ENCODE measurements at places on chromosomes 1 and 21. TPM values are rescaled to one million over a fixed set of nuclear protein-coding genes. Genes with fewer than 3 reads are reported as not detected.
A peak's percentile ranks its signal among the peaks of the same experiment; 100 is the strongest.

- DNase-seq = no peak
Observed at GRCh38 chr1:27368869-27369582, 2.3 kb upstream of the MAP3K6 start.

DNA sequence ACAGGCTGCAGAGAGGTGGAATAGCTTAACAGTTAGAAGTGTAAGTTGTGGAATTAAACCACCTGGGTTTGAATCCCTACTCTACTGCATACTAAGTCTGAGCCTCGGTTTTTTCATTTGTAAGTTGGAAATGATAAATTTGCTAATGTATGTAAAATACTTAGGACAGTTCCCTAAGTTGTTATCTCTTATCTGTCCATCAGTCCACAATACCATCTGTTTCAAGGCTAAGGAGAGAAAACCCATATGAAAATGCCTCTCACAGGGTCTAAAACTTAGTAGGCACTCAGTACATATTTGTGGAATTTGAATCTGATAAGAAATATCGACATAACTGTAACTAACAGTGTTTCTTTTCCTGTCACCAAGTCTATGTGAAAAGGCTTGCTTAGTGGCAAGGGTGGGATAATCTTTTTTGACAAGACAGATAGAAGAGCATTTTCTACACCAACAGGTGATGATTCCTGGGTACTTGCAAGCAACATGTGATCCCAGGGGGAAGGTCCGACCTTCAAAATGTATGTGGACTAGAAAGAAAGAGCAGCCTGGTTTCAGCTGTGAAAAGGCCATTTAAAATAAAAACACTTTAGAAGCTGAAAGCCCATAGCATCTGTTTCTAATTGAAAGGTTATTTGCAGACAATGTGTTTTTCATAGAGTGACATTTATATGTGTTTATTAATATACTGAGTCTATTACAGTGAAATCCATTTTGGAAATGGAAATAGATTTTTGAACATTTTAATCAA is 202.9 kb downstream of the HHAT start:
- DNase-seq = no peak

GRCh38 chr1:242824435-242824834 is 299.9 kb upstream of the PLD5 start:
- no peak for DNase-seq

DNA sequence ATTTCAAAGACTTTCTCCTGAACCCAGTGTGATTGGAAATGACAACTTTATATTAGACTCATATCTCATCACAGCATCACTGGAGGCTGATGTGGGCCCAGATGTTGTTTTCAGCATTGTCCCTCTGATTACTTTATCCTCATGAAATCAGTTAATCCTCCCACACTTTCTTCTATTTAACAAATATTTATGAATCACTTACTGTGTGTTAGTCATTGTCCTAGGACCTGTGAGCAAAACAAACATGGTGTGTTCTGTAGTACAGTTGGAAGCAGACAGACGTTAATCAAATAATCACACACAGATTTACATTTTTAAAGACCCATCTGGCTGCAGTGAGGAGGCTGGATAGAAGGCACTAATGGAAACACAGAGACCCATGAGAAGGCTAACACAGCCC is 383.7 kb downstream of the PRDM2 start:
- DNase-seq = no peak

SYNC gene
- 0.11 TPM for total RNA-seq

RPTN gene
- not detected for total RNA-seq

GRCh38 chr1:17118706-17119075 is 560 bp downstream of the PADI2 start:
- DNase-seq = peak; percentile 37

GRCh38 chr1:211328866-211329475 is 2.3 kb downstream of the TRAF5 start:
- no peak for DNase-seq

MCOLN2 gene
- 3.8 TPM for total RNA-seq

GRCh38 chr1:184419350-184420161 is 32.7 kb downstream of the C1orf21 start:
- no peak for DNase-seq

- DNase-seq = no peak
Observed at GRCh38 chr1:55582084-55582483, 366.9 kb upstream of the USP24 start.

GRCh38 chr1:61887931-61888564 is 145.8 kb downstream of the PATJ start:
- no peak for DNase-seq

TAL1 gene
- 0.63 TPM for total RNA-seq

GUCA2B gene
- total RNA-seq = not detected

DNA sequence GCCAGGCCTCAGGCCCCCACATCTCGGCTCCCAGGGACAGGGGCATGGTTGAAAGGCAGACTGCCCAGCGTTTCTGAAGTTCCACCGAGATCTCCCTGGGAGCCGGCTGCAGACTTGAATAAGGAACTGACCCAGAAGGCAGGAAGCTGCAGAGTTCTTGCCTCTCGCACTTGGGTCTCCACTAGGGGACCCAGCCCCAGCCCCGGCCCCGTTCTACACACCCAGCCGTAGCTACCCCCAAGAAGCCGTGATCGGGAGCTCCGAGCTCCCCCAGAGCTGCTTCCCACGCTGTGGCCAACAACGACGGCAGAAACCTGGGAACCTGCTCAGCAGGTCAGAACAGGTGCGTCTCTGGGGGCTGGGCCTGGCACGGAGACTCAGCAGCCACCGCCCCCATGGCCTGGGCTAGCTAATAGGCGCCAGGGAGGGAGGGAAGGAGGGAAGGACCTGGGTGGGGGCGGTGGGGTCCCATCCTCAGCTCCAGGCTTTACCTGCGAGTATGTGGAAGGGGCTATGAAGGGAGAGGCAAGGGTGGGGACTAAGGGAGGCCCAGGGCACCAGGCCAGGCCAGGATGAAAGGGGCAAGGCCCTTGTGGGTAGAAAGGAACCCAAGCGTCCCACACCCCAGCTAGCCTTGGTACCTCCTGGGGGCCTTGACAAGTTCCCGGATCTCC is at the start of gene NECTIN4:
Gene NECTIN4 (minus strand): TSS at position 308 of the 674 bp plus-strand sequence. CDS start 262 bp downstream, at position 46.
- DNase-seq = peak; percentile 46

TRPM2 gene
- 0.92 TPM for total RNA-seq

TMEM125 gene
- total RNA-seq = 27.8 TPM

- no peak for DNase-seq
Observed at GRCh38 chr1:54998677-54999076, at the start of gene BSND. Gene BSND, plus strand, starts transcription at chr1:54998933. Its CDS starts 254 bp downstream, at chr1:54999187.

- DNase-seq = no peak
Observed at GRCh38 chr1:246162560-246162959, 344.5 kb downstream of the SMYD3 start.

RSPH1 gene
- 0.30 TPM for total RNA-seq

GRCh38 chr1:109034382-109034781 is 7.5 kb downstream of the WDR47 start:
- DNase-seq = no peak

DNA sequence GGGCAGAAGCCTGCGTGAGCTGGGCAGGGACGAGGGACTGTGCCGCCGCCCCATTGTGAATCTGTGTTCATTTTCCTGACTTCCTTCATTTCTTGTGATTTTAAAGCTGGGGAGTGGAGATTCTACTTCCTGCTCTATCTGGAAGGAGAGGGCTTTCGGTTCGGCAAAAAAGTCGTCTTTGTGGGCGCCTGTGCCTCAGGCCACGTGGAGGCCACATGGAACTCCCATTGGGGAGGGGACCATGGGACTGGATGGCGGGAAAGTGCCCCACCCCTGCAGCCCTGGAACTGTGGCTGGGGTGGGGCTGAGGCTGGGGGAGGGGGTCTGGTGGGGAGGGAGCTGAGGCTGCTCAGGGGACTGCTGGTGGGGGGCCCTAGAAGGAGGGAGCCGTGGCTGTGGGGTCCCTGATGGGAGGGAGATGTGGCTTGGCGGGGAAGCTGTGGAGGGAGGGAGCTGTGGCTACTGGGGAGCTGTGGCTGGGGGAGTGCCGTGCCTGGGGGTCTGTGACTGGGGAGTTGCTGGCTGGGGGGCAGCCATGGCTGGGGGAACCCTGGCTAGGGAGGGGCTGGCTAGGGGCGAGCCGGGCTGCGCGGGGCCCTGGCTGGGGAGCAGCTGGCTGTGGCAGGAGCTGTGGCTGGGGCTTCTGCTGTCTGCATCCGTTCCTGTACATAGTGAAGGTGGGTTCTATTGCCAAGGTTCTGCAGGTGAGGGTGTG is 31.5 kb downstream of the COL18A1 start:
- no peak for DNase-seq

- DNase-seq = no peak
Observed at GRCh38 chr1:208524925-208525324, 280.7 kb upstream of the PLXNA2 start.

GRCh38 chr1:58358346-58358745 is 188.2 kb downstream of the OMA1 start:
- no peak for DNase-seq

DNA sequence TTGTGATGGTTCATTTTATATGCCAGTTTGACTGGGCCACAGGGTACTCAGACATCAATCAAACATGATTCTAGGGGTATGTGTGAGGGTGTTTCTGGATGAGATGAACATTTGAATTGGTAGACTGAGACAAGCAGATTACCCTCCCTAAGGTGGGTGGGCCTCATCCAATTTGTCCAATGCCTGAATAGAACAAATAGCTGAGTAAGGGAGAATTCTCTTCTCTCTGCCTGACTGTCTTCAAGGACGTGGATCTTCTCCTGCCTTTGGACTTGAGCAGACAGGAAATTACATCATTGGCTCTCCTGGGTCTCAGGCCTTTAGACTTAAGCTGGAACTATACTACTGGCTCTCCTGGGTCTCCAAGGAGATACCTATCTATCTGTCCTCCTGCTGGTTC is 64.4 kb downstream of the SUSD4 start:
- DNase-seq = no peak

DNA sequence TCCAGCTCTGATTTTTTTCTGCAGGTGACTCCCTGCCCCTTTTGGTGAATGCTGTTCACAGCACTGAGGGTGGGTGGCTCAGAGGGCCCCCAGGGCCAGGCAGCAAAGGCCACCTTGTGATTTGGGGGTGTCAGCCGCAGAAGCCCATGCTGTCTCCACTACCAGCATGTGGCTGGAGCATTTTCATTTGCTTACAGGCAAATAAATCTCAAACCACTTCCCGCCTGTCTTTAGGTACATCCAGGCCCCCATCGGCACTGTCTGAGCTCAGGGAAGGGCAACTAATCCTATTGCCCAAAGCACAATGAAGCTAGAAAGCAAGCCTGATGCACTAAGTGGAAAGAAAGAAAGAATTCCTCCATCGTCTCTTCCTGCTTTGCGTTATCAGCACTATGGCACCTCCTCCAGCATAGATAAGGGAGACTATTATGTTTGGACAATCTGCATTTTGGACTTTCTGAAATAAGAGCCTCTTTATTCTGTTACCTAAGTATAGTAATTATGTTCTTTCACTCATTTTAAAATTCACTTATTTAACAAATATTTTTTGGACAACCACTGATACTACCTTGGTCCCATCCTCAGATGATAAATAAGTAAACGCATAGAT is 100.5 kb upstream of the TLR5 start:
- no peak for DNase-seq

All from WTC11 (cell line).